Activated CD4-positive, alpha-beta T cell treated with anti-CD3 and anti-CD28 coated beads, Interleukin-2, amount 50 U/mL, for 24 hours (primary cell): ENCODE measurements at places on chromosomes 16 and 17.

DNA sequence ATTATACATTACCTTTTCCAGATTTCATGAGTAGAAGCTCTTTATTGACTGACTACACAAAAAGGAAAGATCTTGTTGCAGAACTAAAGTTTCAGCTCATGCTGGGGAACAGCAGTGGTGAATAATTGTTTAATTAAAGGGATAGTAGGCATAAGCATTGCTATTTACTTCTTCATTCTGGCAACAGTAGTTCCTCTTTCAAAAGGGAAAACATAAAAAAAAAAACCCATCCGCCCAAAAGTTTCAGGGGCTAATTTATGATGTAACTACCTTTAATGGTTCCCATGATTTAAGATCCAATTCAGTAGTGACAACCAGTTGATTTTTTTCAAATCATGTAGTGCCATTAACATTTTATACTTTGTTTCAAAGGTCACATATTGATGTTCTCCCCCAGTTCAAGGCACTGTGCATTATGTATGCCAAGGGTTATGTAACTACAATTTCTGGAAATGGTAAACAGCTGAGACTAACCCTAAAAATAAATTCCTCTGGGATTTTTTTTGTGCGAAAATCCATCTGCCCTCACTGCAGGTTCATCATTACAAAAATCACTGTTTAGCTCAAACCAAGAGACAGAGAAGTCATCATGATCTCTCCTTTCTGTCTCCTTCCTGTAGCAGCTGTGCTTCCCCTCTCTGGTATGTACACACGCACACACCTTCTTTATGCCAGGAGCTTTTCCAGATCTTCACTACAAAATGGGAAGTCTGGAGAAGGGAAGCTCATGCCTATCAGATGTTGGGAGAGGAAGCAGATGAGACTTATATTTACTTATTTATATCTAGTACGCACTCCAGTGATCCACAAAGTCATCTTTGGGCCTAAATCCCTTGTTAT is 2.2 kb upstream of the PHLPP2 start:
- DNase-seq: no peak

DNA sequence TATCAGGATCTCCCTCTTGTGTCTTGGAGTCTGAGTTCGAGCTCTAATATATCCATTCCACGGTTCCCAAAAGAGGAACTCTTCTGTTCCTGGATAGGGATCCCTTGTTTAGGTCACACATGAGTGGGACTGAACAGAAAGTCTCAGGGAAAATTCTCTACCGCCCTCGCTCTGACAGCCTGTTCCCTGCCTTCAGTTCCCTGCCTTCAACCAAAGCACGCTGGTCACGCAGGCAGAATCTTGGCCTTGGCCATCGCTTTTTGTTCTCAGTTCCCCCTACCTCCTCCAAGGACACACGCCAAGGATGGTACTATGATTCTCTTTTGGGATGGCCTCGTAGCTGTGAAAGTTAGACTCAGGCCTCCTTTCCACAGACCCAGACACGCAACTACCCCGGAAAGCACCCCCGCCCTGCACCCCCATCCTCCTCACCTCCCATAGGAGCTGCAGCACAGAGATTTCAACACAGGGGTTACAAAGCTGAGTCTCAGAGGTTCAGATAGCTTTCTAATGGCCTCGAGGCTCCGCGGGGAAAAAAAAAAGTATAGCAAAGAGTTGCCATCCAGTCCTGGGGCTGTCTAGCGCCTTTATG is 1.5 kb upstream of the SHISA6 start:
- DNase-seq: no peak

GRCh38 chr17:76309461-76309860 is 1.4 kb upstream of the QRICH2 start:
- no peak for DNase-seq

DNA sequence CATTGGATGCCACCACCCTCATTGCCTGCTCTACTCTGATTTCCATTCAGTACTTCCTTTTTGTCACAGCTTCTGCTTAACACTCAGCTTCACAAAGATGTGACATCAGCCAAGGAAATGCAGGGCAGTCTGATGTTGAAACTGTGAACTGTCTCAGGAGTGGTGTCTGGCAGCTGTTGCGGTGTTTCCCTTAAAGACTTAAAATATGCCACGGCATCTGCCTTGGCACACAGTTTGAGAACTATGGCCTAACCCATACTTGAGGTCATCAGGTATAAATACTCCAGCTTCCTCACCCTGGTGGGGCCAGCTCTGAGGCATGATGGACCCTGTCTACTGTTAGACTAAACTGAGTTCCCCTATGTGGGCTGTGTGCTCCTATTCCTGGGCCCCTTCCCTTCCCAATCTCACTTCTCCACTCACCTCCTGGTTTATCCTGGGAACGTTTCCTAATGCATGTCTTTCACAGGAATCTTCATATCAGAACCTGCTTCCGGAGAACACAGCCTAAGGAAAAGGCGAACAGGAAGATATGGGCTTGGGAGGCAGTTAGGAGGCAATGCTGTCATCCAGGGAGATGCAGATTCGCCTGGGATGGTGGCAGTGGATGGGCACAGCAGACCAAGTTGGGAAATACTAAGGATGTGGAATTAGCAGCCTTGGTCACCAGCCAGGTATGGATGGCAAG is 96.5 kb downstream of the WSCD1 start:
- no peak for DNase-seq

- DNase-seq: no peak
Observed at GRCh38 chr17:75778861-75779249, 5.8 kb upstream of the UNK start.

DNA sequence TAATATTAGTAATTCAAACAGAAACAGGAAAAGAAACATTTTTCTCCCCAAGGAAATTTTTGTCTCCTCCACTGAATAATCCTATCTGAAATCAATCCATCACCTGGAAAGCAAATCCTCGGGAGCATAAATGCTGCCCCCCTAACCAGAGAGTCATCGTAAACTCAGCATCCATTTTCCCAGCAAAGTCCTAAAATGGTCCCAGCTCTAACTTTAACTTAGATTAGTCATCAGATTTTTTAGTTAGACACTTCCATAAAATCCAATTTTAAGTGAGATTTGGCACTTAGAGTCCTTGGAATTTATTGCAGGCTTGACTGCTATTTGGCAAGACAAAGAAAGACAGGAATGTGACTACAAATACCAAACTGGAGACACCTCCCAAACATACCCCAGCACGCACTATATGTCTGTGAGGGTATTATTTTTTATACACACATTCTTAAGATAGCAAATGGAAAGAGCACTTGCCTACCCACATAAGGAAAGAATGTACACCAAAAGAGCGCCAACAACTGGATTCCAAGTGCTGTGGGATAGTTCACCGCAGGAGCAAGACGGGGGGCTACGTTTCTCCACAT is 15.4 kb downstream of the SCO1 start:
- no peak for DNase-seq

DNA sequence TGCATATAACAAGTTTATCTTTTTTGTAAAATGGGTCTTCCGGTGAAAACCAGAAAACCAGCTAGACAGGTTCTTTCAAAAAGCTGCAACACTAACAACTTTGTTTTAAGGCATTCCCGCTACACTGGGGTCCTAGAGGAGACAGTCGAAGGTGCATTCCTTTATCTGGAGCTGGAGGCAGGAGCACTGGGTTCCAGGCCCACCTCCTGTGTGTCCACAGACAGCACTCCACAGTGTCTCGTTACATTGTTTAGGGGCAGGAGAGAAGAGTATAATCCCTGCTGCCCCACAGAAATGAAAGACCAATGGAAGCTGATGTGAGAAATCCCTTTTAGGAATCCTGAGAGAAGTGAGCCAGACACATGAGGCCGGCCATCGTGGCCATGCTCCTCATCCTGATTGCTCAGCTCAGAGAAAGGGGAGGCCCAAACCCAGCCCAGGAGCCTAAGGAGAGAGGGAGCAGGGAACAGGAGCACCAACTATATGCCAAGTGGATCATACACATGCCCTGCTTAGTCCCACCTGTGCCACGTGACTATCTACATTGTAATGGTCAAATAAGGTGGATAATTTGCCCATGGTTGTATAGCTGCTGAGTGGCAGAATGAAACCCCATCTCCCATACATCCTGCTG is 59.5 kb downstream of the CCDC182 start:
- no peak for DNase-seq

DNA sequence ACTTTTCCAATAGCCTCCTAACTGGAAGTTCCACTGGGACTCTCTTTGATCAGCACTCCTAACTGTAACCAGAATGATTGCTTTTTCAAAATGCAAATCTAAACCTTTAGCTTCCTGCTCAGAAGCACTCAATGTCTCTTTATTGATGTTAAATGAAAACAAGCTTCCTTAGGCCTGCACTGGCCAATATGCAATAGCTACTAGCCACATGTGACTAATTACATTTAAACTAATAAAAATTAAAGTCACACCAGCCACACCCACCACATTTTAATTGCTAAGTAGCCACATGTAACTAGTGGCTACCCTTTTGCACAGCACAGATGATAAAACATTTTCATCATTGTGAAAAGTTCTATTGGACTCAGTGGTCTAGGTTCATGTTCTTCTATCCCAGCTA is 31.8 kb downstream of the FAM20A start:
- no peak for DNase-seq

- DNase-seq: no peak
Observed at GRCh38 chr17:74452033-74452840, 14.2 kb upstream of the CD300A start.

DNA sequence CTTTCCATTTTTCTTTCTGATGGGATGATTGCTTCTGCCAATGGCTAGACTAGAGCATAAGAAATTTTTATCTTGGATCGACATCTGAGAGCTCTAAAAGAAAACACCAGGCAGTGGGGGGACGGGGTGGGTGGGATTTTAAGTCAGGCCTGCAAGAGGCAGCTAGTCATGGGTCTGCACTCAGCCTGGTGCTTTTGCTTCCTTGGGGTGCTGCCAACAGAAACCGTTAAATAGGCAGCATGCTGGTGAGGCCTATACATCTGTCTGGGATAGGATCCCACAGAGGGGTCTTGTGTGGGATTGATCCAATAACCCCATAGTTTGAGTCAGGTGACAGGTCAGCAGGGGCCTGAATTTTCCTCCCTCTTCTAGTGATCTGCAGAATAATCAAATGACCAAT is 26.9 kb downstream of the ZNRF1 start:
- no peak for DNase-seq

GRCh38 chr17:34637041-34637547 is 57.7 kb downstream of the TMEM132E start:
- no peak for DNase-seq
